ENCODE measurements at places on chromosomes 12 and 14.

DNA sequence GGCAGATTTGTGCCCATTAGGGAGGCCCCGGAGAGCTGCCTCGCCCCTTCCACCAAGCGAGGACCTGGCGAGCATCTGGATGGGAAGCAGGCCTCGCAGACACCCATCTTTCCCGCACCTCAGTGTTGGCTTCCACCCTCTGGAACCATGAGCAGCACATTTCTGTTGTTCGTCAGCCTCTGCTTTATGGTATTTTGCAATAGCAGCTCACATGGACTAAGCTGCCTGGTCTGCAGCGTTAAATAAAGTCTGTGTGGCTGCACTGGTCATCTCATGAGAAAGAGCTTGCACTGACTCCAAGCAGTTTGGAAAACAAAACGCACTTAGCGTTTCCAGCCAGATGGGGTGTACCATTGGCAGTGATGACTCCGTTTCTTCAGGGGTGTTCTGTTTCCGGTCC lies 75.8 kb downstream of the GLT1D1 start:
- peak; percentile 36 for ATAC-seq

GRCh38 chr14:84351646-84352045 lies 1178.3 kb upstream of the FLRT2 start:
- no peak for ATAC-seq

GRCh38 chr12:111437816-111438454 lies 32.2 kb downstream of the SH2B3 start:
- ATAC-seq: peak; percentile 38

DNA sequence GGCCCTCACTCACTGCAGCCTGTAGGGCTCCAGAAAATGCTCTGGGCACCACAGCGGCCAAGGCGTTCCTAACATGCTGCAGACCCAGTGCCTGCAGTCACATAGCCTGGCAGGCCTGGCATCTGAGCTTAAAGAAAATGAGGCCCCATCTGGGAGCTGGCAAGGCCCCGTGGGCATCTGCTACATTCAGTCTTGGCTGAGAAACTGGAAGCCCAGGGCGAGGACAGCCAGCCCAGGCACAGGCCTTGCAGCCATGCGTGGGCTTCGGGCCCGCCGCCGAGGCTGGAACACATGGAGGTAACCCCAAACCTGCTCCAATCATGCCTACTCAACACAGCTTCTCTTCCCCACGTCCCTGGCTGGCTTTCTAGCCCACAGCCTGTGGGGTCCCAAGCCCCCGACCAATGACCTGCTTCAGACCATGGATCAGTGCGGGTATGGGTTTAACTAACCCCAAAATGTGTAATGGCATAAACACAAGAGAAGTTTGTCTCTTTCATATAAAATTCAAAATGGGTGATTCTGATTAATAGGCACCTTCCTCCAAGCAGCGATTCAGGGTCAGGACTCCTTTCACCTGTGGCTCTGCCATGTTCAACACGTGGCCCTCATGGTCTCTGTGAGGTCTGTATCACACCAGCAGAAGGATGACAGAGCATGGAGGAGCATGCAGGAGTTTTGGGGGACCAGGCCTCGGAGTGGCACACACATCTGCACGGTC lies 6.4 kb downstream of the NGB start:
- ATAC-seq: no peak

DNA sequence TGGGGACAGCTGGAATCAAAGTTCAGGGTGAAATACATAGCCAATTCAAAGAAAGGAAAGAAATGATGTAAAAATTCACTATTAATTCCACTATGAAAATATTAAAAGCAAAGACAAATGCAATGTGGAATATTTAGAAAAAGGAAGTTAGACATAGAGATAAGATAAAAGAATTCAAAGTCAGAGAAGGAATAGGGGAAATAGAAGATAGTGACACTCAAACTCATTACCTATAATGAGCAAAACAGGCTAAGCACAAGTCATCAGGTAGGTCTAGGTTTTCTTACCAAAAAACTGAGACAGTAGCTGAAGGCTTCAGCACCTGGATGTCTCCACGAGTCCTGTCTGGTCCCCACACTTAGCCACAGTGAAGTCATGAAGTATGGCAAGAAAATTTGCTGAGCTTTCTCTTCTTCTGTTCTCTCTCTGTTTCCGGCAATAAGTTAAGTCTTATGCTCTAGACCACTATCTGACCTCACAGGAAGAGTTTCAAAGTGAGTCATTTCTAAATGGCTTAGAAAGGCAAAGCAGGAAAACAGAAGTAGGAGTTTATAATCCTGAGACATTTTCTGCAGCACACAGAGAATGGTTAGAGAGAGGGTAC lies at the start of gene C3AR1:
C3AR1 (minus strand) TSS at position 369 of the 604 bp plus-strand sequence. CDS start 6,174 bp downstream, outside the sequence.
- peak; percentile 50 for ATAC-seq

- no peak for ATAC-seq
These were observed 16.4 kb upstream of the ARID4A start for GRCh38 chr14:58281969-58282368.

- no peak for ATAC-seq
These were observed 30.3 kb downstream of the HIP1R start for GRCh38 chr12:122865268-122866231.

DNA sequence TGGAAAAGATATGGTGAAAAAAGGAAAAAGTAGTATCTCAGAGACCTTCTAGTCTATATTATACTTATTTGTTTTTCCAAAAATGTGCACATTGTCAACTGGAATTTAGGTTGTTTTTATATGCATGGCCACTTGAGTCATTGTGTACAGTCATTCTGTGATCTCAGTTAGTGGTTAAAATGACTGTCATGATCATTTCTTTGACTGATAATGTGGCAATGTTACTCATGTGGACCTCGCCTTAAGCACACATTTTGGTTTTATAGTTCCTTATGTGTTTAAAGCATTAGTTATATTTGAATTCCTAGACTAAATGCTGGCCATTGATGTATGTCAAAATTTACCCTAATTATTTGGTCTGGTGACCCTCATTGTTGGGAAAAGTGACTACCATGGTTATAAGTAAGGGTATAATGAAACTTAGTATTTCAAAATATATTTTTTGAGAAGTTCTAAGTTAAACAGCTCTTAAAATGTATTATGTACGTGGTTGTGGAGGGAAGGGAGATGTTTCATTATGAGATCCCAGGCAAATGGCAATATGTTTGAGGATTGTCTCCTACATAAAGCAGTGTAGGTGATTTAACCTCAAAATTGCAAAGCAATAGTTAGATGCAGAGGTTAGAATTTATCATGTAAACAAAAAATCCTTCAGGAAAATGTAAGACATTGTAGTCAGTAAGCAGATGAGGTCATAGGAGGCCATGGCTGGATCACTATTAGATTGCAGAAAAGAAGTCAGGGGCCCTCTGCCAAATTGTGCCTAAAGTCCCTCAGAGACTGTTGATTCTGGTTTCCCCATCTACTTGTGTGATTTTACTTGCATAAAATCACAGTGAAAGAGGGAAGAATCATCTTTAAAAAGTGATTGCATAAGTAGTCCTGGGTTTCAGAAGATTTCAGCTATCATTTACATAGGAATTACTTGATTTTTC lies 17.5 kb downstream of the PNMA1 start:
- ATAC-seq: no peak

DNA sequence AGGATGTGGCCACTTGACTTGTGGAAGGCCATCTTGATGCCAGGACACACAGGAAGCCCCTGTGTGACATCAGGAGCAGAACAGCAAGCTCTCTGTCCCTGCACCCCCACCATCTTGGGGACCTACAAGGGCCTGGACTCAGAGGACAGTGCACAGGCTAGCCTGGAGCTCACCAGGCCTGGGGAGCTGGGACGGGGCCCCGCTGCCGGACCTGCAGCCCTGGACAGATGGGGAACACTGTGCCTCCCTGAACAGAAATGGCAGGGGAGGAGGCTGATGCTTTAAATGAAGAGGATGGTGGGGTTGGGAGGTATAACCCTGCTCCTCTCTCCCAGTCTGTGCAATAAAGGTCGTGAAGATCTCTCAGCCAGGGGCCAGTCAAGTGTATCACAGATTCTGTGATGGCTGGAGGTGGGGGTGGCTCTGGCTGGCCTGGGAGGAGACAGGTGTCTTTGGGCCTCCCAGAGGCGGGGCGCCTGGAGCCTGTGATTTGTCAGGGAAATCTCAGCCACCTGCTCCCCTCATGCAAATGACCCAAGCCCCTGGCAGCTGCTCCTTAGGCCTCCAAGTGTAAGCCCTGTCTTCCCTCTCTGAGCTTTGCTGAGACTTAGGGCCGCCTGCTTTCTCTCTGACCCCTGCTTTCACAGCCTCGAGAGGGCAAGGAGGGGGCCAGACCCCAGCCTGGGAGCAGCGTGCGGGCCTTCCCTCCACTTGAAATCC lies 1.1 kb upstream of the GNB3 start:
- no peak for ATAC-seq

- ATAC-seq: no peak
These were observed 8.7 kb downstream of the CLEC7A start for GRCh38 chr12:10121278-10121677.

- peak; percentile 87 for ATAC-seq
These were observed 58.5 kb upstream of the TMPO start for GRCh38 chr12:98456576-98457573.

GRCh38 chr14:65356327-65356836 lies 56.1 kb upstream of the FUT8 start:
- ATAC-seq: no peak

GRCh38 chr14:51365241-51365965 lies 125.4 kb downstream of the TMX1 start:
- ATAC-seq: no peak

DNA sequence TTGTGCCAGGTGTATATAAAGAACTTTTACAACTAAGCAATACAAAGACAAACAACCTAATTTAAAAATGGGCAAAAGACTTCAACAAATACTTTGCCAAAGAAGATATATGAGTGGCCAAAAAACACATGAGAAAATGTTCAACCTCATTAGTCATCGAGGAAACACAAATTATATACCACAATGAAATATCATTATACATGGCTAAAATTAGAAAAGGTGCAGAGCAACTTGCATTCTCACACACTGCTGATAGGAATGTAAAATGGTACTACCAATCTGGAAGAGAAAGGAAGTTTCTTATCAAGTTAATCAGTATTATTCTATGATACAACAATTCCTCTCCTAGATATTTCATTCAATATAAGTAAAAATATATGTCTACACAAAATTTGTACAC lies 131.6 kb upstream of the FRMD6 start:
- ATAC-seq: no peak

DNA sequence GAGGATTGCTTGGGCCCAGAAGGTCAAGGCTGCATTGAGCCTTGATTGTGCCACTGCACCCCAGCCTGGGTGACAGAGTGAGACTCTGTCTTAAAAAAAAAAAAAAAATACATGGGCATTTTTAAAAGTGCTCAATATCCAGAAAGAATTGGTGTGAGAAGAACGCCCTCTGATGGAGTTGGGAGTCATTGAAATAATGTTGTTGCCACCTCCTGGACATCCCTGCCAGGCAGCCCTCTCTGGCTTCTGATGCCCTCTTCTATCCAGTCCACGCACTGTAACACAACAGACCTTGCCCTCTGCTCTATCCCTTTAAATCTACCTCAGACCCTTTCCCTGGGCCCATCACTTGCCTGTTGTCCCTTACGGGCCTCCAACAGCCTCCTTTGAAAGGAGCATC lies 4.9 kb downstream of the PTGDR start:
- ATAC-seq: no peak

DNA sequence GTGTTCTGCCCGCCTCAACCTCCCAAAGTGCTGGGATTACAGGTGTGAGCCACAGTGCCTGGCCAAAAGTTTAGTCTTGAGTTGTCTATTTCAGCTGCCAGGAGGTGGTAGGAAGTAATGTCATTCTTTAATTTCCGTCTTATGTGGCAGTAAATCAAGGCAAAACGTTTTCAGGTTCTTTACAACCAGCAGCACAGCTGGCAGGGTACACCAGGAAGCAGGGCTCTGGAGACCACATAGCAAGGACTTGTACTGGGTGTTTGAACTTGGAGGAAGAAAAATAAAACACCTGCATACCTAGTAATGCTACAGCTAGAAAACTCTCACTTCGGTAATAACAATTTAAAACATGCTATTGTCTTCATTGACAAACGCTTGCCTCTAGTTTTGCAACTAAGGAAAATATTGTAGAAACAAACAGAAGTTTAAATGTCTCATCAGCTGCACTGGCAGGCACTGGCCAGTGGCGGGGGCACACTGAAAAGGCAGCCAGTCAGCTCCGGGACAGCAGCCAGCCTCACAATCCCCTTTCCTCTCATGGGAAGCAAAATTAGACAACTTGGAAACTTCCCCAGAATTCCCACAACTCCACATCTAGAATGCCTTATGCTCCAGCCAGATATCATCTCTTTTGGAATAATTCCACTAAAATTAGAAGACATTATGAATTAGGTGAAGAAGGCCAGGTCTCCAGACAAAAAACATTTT lies 72.2 kb downstream of the CLIP1 start:
- ATAC-seq: peak; percentile 86

GRCh38 chr12:57367121-57367520 lies 63.7 kb downstream of the R3HDM2 start:
- no peak for ATAC-seq

DNA sequence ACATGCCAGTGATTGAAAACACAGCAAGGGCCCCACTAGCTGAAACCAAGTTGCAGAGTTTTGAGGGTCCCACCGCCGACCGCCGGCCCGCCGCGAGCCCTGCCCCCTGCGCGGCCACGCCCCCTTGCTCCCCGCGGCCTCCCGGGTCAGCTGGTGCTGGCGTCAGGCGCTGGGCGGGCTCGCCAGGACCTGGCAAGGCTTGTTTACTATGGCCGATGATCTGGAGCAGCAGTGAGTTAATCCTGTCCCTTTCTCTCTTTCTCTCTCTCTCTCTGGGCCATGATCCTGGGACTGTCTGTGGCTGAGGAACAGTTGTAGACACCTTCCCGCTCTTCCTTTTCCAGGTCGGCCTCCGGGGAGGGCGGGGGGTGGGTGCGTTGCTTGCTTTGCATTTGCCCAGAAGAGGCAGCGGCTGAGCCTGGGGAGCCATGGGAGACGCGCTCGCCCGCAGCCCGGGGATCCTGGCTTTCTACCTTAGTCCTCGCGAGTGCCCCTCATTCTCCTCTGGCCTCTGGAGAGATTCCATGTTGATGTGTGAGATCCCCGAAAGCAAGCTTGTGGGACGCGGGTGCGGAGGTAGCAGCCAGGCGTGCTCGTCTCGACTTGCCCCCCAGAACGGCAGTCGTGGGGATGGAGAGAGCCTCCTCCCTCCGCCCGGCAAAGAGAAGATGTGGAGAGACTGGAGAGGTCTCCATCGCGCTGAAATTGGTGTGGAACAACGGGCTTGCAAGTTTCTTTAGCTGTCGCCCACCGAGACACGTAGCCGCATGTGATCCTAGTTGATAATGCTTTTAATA lies at the start of gene ABHD4:
ABHD4 (plus strand) TSS at position 202 of the 797 bp plus-strand sequence; CDS start at position 209, 7 bp downstream.
- ATAC-seq: peak; percentile 94

DNA sequence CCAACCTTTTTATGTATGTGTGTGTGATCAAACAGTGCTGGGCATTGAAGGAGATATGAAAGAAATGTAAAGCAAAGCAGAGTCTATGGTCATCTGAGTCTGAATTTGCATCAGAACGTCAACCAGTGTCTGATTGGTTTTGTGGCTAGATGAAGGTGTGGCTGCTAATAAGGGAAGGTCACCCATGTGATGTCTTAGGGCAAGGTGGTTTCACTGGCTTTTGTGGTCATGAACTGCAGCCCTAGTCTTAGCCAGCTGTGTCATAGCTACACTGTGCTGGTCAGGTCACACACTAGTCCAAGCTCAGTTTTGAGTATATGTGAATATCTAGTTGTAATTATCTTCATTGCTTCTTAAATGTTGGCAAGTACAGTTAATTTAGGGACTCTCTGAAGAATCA lies 105.8 kb downstream of the TGFB3 start:
- no peak for ATAC-seq
